ENCODE measurements at places on chromosomes 2 and 18. TPM values are rescaled to one million over a fixed set of nuclear protein-coding genes. Genes with fewer than 3 reads are reported as not detected.

DNA sequence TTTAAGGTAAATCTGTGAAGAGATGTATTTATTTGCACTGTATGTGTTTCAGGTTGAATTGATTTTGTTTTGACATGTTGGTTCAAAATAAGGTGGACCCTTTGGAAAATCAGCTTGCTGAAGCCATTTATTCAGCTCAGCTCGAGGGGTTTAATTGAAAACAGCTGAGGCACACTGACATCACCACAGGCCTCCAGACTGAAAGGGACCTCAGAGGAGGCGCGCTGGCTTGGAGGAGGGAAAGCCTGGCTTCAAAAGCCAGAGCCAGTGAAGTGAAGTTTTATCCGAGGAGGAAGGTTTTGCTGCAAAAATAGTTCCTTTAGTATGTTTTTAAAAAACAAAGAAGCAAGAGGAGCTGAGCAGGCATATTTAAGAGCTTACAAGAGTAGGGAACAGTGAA is 26.9 kb upstream of the DNMT3A start:
- no peak overlapping the region for H3K4me3 ChIP-seq
- no peaks in the 10 kb centered on the region for H3K36me3 ChIP-seq
- no peaks in the 10 kb centered on the region for H3K27me3 ChIP-seq
- peaks cover 20% of the 10 kb centered on the region for H3K4me1 ChIP-seq
- no peak for DNase-seq
- no peak overlapping the region for H3K27ac ChIP-seq

The LRATD1 gene
- 3.6 TPM for total RNA-seq

The STK36 gene
- total RNA-seq: 77.0 TPM

The EIF2AK2 gene
- 37.3 TPM for total RNA-seq

The CHN1 gene
- total RNA-seq: 58.7 TPM

The TMEM247 gene
- total RNA-seq: not detected

The VSNL1 gene
- total RNA-seq: 1.7 TPM
